ENCODE measurements at places on chromosomes 2 and 18.

- DNase-seq, result no peak
Measured at GRCh38 chr18:388200-388599, 112.3 kb downstream of the COLEC12 start.

DNA sequence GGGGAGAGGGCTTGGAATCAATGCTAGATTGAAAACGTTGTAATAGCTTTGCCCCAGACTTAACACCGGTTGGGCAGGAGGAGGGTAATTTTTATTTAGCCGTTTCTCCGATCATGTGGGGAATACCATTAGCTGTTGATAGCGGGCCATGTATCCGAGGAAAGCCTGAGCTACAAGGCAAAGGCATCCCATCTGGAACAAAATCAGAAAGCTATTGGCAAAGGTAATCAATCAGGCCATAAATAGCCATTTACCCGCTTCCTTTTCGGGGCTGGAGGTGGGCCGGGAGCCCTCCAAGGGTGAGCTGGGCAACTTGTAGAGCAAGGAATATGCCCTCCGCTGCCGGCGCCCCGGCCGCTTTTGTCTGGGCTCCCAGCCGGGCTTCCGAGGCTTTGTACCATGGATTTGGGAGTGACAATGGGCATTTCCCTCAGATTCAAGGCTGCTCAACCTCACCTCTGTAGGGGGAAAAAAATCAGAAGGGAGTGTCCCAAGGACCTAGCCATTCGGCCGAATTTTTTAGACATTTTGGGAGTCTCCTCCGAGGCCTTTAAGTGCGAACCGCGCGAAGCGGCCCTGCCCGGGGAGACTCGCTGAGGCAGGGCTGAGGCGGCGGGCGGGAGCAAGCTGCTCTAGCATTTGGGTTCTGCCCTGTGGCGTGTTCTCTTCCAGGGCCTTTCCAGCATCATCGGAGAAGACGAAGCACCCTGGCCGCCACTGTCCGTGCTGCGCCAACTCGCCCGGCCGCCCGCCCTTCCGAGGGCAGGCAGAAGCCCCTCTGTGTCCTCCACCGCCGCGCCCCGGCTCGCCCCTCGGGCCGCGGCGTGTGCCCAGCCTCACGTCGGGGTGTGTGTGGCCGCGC, 1.1 kb upstream of the HOXD9 start:
- DNase-seq, result no peak

DNA sequence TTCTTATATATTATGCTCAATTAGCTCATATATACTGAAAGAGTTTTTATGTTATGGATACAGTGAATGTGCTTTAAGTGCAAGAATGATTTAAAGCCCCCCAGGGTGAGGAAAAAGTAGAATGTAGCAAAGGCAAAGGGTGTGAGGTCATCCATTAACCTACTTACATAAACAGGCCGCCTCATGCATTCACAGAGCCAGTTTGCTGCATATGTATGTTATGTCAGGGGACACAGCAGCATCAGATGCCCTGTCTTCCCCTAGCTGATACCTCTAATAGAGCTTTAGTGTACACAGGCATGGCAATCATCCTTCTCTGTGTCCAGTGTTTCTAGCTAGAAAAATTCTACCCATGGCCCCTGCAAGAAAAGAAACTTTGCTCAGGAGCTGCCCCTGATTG, 187.8 kb upstream of the FSHR start:
- DNase-seq, result no peak

GRCh38 chr2:117770730-117771129, 43.8 kb upstream of the DDX18 start:
- no peak for DNase-seq

GRCh38 chr18:46174342-46175041, 70.3 kb downstream of the HAUS1 start:
- peak; percentile 20 for DNase-seq

DNA sequence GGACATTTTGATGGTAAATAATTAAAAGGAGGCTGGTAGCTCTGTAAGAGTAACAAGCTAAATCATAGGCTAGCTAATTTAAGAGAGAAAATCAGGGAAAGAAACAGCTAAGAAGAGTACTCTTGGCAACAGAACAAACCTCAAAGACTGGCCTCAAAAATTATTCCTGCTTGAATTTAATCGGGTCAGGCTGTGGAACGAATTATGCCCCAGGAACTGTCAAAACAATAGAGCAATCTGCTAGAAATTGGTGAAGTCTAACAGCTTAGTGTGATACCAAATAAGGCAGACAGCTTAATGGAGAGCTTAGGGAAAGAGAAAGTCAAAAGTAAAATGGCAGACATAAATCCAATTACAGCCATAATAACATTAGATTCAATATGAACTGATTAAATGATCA, 215.7 kb downstream of the MREG start:
- no peak for DNase-seq

DNA sequence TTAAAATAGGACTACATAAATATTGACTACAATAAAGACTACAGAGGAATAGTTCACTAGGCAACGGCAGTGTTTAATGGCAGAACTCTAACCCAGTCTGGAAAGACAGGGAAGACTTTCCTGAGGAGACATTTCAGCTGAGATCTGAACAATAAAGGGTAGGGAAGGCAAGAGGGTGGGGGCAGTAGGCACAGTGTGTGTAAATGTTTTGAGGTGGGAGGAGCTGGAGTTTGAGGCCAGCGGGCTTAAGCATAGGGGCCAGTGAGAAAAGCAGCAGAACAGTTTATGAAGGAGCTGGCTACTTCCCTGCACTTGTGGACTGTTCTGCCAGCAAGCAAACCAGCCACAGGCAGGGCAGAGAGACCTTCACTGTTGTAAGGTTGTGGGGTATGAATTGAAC, 76.6 kb upstream of the UGP2 start:
- DNase-seq, result no peak

DNA sequence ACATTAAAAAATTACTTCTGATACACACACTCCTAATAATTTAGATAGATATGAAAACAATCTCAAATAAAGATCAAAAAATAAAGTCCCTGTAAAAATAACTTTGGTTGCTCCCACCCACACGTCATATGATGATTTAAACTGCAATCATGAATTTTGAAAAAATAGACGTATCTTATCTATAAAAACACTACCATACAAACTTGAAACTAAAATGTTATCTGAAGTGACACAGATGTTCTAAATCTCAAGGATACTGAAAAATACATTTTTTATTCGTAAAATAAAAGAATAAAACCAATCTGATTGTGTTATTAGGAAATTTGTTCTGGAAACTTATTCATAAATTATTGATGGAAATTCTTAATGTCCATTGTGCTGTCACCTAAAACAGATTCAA, 8.1 kb upstream of the BOLA3 start:
- no peak for DNase-seq

GRCh38 chr2:196783431-196784094, 15.9 kb downstream of the GTF3C3 start:
- no peak for DNase-seq
